ENCODE measurements at places on chromosomes 7 and 10.

DNA sequence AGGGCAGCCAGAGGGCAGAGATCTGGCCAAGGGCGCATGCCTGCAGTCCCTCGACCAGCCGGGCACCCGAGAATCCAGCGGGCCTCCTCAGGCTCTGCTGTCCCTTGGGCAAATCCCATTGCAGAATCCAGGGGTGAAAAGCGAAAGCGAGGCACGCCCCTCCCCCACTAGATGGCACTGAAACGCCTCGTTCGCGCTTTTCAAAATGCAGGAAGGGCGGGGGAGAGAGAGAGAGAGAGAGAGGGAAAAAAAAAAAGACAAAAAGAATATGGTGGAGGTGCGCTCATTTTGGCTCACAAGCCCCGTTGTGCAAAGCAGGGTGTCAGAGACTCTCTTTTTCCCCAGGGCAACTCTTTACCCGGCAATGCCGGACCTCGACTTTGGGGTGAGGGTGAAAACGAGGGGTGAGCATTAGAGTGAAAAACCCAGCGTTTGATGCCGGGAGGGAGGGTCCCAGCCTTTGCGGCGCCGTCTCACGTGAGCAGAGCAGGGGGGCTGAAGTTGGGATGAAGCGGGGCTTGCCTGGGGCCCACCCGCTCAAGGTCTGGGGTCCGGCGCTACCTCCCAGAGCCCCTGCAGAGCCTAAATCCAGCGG is 2.5 kb upstream of the TMEM178B start:
- DNase-seq, result peak; percentile 60

- no peak for DNase-seq
Measured at GRCh38 chr7:78148166-78148894, 349.8 kb downstream of the PHTF2 start.

DNA sequence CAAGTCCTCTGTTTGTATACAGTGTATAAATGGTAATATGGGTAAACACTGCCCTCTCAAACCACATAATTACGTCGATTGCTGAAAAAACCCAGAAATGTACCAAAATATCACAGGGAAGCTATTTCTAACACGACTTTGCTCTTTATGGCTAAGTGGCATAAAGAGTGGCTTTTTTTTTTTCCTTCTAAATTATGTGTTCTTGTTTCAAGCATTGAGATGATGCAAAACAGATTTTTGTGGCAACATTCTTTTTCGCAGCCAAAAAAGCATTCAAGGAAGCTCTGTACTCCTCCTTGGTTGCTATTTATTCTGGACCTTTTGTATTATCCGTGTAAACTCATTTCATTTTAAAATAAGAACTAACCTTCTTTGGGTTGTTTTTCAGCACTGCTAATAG is 138.9 kb downstream of the VTI1A start:
- no peak for DNase-seq

DNA sequence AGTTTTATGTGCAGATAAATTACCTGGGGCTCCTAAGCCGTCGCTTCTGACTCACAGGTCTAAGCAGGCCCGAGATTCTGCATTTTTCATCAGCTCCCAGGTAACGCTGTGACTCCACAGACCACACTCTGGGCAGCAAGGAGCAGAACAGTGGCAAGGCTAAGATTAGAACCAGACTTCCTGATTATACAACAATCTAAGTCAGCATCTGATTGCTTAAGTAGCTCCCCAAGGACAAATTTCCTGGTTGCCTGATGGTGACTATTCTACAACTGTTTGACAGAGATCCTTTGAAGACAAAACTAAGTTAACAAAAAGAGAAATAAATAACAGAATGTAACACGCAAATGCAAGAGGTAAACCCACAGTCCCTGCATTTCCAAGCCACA is 69.0 kb downstream of the CREB3L2 start:
- DNase-seq, result no peak

DNA sequence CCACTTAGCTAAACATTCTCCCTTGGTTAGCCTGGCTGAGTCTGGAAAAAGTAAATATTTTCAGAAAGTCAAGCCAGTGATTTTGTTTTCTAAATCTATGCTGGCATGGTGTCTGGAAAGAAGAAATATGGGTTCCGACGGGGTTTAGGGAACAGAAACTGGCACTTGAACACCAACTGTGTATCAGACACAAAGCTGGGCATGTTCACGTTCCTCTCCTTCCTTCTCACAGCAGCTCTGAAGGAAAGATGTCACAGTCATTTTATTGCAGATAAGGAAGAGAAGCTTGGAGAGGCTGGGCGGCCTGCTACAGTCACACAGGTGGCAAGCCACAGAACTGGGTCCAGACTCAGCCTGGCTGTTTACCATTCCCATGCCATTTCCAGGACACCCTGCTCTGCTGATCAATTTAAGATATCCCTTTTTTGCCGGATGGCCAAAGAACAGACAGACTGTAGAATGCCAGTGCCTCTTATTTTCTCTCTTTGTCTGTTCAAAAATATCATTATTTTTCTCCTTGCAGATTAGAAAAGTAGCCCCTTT is 118.8 kb downstream of the HERPUD2 start:
- no peak for DNase-seq

GRCh38 chr10:34462056-34462455 is 353.0 kb downstream of the PARD3 start:
- no peak for DNase-seq

- no peak for DNase-seq
Measured at GRCh38 chr10:4283846-4284610, 499.0 kb upstream of the KLF6 start.

DNA sequence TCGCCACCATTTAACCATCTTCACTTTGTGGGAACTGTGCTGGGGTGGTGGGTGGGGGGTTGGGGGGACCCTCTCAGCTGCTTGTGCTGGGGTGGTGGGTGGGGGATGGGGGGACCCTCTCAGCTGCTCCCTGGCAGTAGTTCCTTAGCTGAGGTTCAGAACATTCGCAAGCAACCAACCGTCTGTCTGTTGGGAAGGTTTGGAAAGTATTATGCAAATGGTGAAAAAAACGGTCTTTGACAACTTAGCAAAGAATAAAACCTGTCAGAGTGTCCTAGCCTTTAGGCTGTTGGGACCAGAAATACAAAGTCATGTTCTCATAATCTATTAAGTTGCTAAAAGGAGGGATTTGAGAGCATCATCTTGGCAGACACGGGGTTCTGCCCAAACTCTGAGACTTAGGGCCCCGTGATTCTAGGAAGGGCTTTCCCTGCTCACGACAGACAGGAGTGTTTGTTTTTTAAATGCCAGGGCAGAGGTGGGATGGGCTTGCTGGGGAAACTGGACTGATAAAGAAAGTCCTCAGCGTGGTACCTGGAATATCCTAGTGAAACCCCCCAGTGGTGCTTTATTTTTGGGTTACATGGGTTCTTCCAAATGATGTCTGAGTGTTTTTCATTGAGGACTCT is 14.1 kb upstream of the SRGN start:
- no peak for DNase-seq

- no peak for DNase-seq
Measured at GRCh38 chr10:32426186-32426585, 19.8 kb upstream of the CCDC7 start.

DNA sequence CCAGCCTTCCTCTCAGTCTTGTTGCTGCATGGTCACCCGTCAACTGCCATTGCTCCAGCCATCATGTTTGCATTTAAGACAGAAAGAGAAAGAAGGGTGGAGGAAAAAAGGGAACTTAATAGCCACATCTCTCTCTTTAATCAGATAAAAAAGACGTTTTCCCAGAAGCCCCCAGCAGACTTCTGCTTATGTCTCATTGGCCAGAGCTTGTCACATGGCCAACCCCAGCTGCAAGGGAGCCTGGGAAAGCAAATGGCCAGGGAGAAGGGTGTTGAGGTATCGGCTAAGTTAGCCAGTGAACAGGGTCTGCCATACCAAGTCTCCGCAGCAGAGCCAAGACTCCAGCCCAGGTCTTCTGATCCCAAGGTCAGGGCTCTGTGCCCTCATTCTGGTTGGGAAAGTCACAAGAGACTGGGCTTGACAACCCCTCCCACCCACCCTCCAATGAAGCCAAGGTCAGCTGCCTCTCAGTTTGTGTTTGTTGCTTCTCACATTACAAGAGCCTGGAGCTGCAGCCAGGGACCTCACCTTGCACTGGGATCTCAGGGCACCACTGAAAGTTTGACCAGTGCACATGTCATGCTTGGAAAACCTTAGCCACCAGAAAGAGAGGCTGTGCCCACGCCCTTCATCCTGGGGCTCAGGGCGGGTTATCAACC is 80.3 kb upstream of the LYZL2 start:
- no peak for DNase-seq

GRCh38 chr7:138935465-138936011 is 45.7 kb downstream of the KIAA1549 start:
- DNase-seq, result no peak

GRCh38 chr7:149253665-149254064 is 8.3 kb upstream of the ZNF783 start:
- no peak for DNase-seq

DNA sequence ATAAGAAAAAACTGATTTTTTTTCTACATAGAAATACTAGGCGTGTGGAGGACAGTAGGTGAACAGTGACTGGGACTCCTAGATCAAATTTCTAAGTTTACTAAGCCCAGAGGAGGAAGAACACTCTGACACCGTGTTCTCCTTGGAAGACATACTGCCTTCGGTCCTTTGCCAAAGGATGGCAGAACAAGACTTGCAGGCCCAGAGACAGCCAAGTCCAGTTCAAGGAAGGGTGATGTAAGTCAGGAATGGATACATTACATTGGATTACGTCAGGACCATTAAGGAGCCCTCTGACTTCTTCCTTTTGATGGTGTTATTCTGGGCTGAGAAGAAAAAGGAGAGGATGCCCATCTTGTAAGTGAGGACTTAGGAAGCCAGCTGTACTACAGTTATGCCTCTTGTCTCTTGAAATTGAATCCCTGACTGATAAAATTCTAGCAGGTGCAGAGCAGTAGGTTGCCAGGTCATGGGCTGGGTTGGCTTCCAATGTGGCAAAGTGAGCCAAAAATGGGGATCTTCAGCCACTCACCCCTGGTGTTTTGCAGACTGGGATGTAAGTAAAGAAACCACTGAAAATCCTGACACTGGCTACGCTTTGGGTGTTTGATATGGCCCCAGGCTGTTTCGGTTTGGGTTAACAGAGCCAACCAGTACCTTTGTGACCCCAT is 45.1 kb downstream of the RELN start:
- no peak for DNase-seq

- no peak for DNase-seq
Measured at GRCh38 chr7:51275532-51275931, 41.1 kb downstream of the COBL start.

DNA sequence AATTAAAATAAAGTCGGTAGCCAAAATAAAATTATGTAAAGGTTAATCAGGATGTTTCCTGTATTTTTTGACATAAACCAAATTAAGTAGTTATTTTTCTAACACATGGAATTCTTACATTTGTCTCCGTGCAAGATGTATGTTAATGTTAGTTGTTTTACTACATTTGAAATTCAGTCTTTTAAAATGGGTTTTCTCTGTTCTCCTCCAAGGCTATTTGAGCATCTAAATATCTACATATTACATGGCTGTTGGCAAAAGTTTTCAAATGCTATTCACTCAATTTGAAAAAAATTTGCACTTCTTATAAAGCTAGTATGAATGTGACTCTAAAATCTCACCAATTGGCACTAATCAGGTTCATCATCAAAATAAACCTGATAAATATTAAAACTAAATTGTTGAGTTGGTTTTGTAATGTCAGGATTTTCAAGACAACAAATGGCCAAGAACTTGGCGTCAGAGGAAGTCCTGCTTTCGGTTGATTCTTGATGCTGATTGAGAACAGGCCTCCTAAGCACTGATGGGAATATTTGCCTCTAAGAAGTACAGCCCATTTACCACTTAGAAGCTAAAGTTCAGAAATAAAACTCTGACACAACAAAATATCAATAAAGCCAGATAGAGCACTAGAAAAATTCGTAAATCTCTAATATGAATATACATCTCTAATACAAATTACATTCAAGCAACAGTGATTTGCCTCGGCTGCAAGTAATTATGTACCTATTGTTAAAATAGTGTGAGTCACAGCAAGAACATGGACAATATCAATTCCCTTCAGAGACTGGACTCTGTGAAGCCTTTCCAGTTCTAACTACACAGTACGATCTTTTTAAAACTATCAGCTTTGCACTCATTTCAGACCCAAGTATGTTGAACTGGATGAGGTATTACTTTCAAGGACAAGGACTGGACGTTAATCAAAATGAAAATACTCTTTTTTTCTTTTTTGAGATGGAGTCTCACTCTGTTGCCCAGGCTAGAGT is 733.1 kb upstream of the C7orf33 start:
- no peak for DNase-seq

- no peak for DNase-seq
Measured at GRCh38 chr10:78768876-78769275, 299.9 kb upstream of the ZMIZ1 start.

DNA sequence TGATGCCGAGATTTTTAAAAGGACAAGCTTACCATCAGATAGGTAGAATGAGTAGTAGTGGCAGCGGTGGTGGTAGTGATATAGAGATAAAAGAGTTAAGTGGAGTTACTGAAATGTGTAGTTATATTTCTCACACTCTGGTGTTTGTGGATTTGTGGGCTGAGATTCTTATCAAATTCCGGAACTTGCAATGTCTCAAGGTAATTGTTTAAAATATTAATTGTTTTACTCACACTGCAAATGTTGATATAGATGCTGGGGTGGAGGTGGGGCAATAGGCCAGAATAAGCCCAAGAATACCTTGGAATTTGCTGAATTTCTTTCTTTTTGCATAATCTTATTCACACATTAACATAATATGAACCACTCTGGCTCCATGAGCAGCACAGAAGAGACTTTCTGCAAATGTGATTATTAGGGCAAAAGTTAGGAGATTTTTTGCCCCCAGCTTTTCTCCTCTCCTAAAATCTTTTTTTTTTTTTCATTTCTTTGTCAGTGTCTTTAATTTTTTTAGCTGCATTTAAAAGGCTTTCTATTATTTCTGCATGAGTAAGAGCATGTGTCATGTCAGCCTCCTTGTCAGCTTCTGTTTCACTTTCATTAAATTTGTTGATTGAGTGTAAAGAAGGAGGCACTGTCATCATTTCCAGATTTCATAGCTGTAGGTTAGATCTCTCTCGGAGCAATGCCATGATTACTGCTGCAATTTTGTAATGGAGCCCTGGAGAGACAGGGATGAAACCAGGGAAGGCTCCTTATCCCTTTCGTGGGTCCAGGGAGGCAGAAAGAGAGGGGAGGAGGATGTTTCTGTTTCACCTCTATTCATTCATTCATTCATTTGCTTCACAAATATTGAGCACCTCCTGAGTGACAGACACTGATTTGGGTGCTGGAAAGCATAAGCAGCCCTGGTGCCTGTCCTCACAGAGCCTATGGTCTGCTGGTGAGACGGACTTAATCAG is 13.1 kb upstream of the SGMS1 start:
- DNase-seq, result no peak

- peak; percentile 18 for DNase-seq
Measured at GRCh38 chr10:11113156-11113555, 95.5 kb downstream of the CELF2 start.

DNA sequence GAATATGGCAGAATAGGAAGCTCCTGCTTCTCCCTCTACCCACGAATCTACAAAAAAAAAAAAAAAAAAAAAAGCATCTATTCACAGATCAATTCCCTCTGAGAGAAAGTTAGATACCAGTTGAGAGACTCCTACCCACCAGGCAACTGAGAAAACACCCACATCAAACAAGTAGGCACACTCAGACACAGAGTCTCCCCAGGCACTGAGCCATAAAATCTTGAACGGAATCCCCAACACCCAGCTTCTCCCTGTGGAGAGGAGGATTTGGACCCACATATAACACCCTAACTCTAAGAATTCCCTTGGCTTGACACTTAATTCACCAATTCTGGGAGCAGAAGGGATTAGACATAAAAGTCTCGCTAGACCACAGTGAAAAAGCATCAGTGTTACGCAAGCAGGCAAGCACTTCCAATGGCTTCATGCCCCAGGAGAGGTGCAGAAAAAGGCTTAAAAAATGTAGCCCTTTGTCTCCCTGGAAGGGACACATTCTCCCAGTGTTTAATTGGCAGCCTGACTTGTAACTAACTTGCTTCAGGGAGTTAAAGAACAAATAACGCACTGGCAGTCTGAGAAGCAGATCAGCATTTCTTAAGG is 192.2 kb downstream of the ELAPOR2 start:
- no peak for DNase-seq

Data from CD4-positive, alpha-beta T cell (primary cell).